ENCODE measurements at places on chromosomes 4 and X.

GRCh38 chr4:142637614-142638013 is 208.5 kb downstream of the INPP4B start:
- no peak for DNase-seq

- DNase-seq: no peak
Observed at GRCh38 chr4:122313006-122313646, 65.7 kb upstream of the ADAD1 start.

GRCh38 chr4:144283526-144283925 is 143.0 kb upstream of the GYPA start:
- no peak for DNase-seq

- peak; percentile 42 for DNase-seq
Observed at GRCh38 chrX:20527558-20528011, 260.9 kb upstream of the RPS6KA3 start.

- DNase-seq: no peak
Observed at GRCh38 chrX:155314260-155314659, 20.2 kb downstream of the CLIC2 start.

DNA sequence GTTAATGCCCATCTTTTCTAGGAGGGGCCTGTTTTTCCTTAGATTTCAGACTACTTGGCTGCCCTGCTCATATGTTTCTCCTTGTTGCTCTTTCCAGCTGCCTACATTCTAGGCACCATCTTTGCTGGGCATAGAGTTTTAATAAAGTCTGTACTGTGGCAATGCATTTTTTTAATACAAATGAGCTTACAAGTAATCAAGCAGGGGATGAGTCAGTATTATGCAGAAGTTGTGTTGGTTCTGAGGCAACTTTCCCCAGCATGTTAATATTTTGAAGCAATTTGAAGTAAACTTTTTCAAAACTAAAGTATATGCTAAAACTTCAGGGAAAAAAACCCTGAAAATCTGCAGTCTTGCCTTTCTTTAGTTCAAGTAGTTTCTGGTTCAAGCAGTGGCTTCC is 372.0 kb upstream of the GATB start:
- no peak for DNase-seq

- no peak for DNase-seq
Observed at GRCh38 chrX:39599339-39599738, 498.4 kb downstream of the BCOR start.

DNA sequence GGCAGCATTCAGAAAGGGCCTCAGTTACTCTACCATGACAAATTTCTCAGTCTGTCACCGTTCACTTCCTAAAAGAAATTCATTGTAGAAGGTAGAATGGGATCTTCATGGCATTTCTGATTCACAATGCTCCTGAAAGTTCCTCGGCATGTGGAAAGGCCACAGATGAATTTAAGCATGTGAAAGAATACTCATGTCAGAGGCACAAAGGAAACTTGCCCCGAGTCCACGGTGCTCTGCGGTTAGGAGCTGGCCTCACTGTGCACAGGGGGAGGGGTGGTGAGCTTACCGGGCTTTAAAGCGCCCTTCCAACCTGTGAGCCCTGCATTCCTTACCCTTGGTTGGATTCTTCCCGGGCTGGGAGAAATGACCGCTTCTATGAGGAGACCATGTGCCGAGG is 9.3 kb downstream of the TKTL1 start:
- no peak for DNase-seq

DNA sequence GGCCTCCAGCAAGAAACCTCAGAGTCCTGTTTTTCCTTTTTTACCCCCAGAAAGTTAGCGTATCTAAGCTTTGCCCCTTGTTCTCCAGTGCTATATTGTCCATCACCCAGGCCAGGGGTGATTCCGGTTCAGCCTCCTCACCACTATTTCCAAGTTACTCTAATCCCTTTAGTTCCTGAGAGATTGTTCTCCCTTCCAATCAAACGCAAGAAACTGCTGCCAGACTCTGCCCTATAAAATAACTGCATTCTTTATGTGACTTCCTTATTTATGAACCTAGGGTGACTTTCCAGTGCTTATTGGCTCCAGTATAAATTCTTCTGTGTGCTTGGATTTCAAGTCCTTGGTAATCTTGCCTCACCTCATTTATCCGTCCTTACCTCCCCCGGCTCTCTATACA is 65.7 kb downstream of the CLCN5 start:
- DNase-seq: no peak

- DNase-seq: no peak
Observed at GRCh38 chrX:124393238-124393637, 46.9 kb downstream of the SH2D1A start.

DNA sequence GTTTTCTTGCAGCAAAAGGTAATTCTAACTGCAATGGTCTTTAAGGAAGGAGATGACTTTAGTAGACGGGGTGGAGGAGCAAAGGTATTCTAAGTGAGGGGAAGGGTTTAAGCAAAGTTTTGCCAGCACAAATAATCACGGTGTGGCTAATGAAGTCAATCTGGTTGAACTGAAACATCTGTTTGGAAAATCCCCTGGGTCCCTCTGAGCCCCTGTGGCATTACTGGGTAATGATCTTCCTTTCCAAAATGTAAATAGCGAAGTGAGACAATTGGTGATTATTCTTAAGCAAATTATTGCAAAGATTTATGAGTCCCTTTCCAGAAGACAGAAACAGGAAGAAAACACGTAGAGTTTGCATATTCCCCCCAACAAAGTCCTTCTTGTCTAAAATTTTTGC is 47.2 kb downstream of the FGFBP1 start:
- no peak for DNase-seq

- DNase-seq: peak; percentile 58
Observed at GRCh38 chr4:24763631-24764297, 31.6 kb upstream of the SOD3 start.

- peak; percentile 58 for DNase-seq
Observed at GRCh38 chr4:139887962-139888735, 222.5 kb downstream of the MGST2 start.

DNA sequence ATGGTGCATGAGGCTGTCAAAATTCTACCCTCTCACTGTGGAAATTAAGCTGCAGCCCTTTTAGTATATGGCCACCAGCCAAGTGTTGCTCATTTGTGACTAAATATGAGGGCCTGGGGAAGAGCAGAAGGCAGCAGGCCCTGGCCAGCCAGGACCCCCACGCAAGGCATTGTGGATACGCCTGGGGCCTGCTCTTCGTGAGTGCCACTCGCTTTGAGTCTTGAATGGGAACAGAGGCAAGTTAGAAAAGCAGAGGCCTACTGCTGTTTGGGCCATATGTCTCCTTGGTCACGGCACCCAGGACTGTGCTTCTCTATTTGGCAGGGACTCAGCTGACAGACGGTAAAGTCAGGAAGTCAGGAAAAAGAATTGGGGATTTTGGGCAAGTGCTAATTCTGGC is 10.9 kb downstream of the RTL5 start:
- peak; percentile 58 for DNase-seq

DNA sequence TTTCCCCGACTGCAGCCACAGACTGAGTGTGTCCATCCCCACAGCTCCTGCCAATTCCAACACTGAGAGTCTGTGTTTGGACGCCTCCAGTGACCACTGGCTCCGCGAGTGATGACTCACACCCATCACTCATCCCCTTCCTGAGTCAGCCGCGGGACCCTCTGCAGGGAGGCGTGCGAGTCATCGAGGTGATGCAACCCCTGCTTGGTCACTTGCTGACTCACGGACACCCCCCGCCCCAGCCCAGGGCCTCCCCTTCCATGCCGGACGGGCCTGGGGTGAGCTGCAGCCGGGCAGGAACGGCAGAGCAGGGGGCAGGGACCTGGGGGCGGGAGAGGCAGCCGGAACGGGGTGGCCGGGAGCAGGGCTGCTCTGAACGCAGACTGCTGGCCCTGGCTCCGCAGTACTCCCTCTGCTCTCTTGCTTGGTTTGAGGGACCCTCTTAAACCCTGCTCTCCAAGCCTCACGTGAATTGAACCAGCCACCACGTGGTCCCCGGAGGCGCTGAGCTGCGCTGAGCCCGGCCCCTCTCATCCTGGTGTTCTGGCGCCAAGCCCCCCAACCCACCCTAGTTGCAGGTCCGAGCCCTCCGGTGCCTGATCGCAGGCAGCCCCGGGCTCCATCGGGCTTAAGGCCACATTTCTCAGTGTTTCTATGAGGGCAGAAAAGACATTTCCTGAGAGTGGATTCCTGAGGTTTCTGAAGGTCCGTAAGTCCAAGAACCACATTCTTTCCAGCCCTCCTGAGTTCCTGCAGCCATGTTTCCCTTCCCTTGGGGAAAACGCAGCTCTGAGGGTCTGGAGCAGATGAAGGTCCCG is 32.4 kb downstream of the FGFRL1 start:
- no peak for DNase-seq

DNA sequence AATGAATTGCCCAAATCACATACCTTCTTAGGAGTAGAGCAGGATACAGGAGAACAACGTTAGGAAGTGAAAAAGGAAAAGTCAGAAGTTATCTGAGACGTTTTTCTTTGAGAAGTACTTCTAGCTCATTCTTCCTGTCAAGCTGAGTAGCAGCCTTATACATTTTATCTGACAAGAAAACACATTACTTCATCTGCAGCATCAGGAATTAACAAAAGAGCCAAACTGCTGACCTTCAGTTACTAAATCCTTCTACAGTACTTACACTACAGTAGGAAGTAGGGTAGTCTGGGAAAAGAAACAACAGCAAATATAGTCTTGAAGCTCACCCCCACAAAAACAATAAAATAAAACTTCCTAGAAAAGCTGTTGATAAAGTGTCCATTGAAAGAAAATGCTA is 57.0 kb downstream of the ATP11C start:
- no peak for DNase-seq

DNA sequence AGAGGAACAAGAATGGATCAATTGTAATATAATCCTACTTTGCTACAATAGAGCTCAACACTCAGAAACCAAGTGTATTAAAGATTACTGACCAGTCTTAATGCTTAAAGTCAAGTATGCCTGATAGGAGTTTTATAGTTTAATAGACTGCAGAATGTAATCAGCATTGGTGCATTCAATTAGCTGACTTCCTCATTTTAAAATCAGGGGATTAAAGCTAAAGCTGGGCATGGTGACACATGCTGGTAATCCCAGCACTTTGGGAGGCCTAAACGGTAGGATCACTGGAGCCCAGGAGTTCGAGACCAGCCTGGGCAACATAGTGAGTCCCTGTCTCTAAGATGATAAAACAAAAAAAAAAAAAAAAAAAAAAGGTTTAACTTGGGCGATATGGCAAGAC is 10.8 kb downstream of the HNRNPDL start:
- no peak for DNase-seq
